ENCODE measurements at places on chromosomes 7 and 10.

DNA sequence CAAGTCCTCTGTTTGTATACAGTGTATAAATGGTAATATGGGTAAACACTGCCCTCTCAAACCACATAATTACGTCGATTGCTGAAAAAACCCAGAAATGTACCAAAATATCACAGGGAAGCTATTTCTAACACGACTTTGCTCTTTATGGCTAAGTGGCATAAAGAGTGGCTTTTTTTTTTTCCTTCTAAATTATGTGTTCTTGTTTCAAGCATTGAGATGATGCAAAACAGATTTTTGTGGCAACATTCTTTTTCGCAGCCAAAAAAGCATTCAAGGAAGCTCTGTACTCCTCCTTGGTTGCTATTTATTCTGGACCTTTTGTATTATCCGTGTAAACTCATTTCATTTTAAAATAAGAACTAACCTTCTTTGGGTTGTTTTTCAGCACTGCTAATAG lies 138.9 kb downstream of the VTI1A start:
- DNase-seq = no peak

DNA sequence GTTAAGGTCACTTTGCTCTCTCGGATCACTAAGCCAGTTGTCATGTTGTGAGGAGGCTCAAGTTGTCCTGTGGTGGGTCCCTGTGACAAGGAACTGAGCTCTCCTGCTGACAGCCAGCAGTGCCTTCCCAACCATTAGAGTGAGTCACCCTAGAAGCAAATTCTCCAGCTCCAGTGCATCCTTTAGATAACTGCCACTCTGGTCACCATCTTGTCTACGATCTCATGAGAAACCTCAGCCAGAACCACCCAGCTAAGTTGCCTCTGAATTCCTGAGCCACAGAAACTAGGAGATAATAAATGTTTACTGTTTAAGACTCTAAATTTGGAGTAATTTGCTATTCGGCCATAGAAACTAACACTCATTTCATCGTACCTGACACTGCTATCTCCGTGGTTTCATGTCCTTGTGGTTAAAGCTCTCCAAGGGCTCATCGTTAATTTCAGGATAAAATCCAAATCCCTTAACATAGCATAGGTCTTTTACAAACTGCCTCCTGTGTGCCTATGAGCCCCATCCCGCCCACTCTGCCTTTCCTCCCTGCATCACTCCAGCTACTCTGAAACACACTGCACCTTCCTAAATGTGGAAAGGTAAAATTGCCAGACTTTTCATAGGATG lies 56.5 kb upstream of the WIPF3 start:
- no peak for DNase-seq

GRCh38 chr7:39386718-39387117 lies 179.5 kb upstream of the YAE1 start:
- no peak for DNase-seq

DNA sequence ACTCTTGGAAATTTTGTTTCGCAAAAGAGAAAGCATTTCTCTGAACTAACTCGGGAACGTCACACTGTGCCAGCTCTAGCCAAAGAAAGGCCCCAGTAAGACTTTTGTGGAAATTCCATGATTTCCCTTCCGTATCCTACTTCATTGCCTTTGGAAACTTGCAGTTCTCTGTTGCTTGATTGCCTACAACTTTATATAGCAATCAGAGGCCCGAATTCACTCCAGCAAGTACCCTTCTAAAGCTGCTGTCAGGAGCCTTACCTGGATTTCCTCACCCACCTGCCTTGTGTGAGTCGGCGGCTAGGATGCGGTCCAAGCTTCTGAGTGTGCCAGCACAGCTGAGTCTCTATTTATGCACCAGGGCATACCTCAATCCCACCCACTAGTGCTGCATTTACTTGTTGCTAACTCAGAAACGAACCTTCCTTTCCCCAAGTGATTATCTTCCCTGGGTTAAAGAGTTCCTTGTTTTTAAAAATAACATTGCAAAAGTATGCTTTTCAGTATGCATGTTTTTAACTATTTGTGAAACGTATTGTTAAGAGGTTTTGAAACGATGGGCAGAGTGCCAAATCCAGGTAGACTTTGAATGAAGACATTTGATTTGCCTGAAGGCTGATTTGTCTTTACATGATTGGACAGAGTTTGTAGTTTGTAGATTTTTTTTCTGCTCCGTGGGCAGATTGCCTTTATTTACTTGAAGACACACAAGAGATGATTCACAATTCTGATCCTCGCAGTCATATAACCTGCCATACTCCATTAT lies at the start of gene AGR2:
AGR2 (minus strand) TSS at position 326 of the 766 bp plus-strand sequence. CDS start 3,203 bp downstream, outside the sequence.
- DNase-seq = peak; percentile 27

GRCh38 chr7:11327633-11328032 lies 354.0 kb downstream of the PHF14 start:
- no peak for DNase-seq

- no peak for DNase-seq
Observed at GRCh38 chr10:16987976-16988610, 141.5 kb downstream of the CUBN start.

DNA sequence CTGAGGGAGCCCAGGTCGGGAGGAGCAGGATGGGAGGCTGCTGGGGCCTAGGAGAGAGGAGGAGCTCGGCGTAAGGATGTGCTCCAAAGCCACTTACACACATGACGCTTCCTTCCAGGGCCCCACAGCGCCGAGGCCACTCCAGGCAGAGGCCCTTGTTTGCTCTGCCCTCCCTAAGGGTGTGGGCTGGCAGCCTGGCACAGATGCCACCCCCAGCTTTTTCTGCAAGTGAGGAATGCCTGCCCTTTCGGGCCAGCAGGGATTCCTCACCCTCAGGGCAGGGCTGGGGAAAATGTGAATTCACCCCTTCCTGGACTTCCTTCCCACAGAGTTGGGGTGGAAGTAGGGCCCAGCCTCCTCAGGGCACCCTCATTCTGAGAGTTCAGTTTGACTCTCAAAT lies 5.6 kb upstream of the AQP1 start:
- DNase-seq = no peak

DNA sequence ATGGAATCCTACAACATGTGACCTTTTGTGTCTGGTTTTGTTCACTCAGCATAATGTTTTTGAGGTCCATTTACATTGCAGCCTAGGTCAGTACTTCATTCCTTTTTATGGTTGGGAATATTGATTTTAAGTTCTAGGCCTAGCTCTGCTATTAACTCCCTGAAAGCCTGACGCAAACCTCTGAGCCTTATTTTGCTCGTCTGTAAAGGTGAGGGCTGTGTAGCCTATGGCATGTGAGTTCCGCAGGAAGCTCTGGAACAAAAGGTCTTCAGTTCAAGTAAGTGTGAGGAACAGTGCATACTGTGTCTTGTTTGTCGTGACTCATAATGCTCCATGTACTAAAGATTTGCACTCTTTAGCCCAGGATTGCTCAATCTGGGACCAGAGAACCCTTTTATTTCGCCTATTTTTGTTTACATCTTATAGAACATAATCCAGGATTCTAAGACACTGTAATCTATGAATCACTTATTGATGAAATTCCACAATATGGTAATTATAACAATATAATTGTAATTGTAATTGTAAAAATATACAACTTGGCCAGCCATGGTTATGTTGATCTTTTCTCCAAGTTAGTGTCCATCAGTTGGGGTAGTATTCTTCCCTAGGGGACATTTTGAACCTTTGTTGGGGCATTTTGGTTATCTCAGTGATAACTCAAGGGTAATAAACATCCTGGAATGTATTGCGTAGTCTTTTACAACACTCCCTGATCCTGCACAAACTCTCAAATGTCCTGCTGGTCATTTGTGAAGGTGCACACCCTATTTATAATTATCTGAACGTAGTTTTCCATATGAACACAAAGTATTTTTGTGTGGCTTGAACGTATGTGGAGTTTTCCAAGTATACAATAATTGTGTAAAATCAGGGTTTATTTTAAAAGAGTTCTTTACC lies 184.7 kb downstream of the VTI1A start:
- DNase-seq = no peak

- no peak for DNase-seq
Observed at GRCh38 chr10:6083523-6084475, 5.0 kb upstream of the RBM17 start.

- DNase-seq = no peak
Observed at GRCh38 chr7:131072505-131073091, 255.1 kb upstream of the MKLN1 start.

- DNase-seq = no peak
Observed at GRCh38 chr7:43249823-43250145, 137.3 kb downstream of the HECW1 start.

DNA sequence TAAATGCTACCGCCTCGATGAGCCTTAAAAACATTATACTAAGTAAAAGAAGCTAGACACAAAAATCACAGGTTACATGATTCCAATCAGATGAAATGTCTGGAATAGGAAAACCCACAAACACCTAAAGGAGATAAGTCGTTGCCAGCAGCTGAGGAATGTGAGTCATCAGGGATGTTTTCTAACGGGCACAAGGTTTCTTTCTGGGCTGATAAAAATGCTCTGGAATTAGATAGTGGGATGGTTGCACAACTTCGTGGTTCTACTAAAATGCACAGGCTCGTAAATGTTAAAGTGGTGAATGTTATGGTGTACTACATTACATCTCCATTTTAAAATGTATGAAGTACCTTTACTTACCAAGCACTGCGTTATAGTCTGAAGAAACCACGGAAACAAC lies 9.7 kb downstream of the ABLIM1 start:
- DNase-seq = no peak

DNA sequence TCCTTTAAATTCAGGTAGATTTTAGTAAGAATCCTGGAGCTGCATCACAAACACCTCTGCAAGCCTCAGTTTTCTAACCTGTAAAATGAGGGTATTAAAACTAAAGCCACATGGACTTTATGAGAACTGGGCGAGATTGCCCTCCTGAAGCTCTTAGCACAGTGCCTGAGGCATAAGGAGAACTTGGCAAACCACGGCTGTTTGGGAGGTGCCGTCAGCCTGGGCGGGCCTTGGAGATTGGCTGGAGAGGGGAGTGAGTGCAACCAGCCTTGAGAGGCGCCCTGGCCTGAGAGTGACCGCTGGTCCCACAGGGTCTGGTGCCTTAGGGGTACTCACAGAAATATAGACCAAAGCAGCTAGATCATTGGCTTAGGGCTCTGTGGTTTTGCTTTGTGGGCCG lies 5.4 kb upstream of the TNS3 start:
- DNase-seq = no peak

- no peak for DNase-seq
Observed at GRCh38 chr7:30163231-30163894, 28.6 kb downstream of the MTURN start.

DNA sequence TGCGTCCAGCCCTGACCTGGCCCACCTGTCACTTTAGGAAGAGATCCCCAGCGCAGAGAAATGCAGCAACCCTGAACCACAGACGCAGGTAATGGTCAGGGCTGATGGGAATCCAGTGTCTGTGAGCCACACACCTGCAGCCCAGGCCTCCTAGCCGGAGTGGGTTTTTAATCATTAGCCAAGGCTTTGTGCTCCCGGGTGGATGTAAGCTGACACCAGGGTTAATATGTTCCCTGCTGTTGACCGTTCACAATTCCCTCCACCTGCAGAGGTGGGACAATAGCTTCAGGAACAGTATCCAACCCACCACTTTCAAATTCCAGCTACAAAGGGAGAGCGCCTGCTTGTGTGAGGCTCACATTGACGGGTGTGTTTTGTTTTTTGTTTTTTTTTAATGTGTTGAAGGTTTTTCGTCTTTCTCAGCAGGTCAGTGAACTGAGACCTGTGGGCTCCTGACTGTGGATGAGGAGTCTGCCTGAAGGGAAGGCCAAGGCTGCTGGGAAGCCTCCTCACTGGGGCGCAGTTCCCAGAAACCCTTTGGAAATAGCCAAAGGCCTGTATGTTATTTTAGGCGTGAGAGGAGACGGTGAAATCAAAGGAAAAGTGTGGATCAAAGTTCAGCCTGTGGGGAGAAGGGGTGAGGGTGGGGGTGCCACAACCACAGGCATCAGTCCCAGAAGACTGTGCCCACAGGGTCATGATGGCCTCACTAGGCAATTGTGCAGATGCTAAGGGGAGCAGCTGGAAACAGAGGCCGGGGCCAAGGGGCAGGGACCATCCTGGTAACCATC lies 111.1 kb downstream of the TNS3 start:
- peak; percentile 84 for DNase-seq

- no peak for DNase-seq
Observed at GRCh38 chr10:85043207-85043606, 714.8 kb downstream of the CCSER2 start.

- DNase-seq = no peak
Observed at GRCh38 chr7:118372530-118372929, 148.0 kb downstream of the ANKRD7 start.

DNA sequence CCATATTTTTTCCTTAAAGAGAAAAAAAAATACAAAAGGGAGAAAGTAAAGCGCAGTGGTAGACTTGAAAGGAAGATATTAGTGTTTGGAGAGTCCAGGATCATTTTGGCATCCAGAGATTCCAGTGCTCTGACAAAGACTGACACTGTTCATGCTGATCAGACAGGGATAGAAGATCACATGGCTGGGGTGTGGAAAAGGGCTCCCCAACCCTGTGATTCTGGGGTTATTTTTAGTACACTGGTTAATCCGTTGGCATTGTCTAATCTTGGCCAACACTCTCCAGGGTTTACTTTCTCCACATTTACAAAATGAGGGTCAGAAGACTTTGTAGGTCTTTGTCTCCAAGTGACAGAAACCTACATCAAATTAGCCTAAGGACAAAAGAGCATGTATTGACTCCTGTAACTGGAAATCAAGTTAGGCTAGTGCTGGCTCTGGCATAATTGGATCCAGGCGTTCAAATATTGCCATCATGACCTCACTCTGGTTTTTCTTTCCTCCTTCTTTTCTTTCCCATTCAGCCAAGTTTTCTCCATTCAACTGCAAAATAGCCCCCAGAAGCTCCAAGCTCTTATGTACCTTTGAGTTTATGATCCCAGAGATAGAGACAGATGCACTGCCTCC lies 181.6 kb downstream of the PHTF2 start:
- DNase-seq = no peak

DNA sequence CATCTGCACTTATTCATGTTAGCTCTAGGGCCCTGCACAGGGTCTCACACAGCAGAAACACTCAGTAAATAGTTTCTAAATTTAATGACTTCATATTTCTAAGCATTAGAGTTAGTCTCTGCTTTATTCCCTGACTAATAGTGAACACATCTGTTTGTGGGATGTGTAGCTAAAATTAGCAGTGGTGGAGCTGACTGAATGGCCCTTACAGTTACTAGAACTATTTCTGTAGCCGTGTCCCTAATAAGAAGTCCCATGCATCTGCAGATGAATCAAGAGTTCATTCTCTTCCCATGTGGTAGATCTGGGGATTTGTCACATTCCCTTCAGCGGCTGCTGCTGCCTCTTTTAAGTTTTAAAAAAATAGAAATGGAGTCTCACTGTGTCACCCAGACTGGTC lies 11.7 kb downstream of the MAP3K8 start:
- no peak for DNase-seq

DNA sequence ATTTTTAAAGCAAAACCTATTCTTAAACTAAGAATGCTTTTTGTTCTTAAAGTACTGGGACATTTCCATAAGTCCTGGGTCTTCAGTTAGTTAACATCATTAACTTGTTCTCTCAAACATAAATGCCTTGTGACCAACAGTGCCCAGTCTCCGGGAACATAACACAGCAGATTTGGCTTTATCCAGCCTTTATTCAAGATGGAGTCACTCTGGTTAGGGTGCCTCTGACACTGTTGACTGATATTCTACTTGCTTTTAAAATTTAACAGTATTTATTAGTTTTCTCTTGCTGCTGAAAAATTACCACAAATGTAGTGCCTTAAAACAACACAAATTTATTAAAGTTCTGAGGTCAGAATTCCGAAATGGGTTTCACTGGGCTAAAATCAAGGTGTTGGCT lies 44.1 kb downstream of the AVL9 start:
- no peak for DNase-seq
